Hindlimb muscle (tissue), 1 donor: ENCODE measurements at places on chromosomes 16 and 17.

DNA sequence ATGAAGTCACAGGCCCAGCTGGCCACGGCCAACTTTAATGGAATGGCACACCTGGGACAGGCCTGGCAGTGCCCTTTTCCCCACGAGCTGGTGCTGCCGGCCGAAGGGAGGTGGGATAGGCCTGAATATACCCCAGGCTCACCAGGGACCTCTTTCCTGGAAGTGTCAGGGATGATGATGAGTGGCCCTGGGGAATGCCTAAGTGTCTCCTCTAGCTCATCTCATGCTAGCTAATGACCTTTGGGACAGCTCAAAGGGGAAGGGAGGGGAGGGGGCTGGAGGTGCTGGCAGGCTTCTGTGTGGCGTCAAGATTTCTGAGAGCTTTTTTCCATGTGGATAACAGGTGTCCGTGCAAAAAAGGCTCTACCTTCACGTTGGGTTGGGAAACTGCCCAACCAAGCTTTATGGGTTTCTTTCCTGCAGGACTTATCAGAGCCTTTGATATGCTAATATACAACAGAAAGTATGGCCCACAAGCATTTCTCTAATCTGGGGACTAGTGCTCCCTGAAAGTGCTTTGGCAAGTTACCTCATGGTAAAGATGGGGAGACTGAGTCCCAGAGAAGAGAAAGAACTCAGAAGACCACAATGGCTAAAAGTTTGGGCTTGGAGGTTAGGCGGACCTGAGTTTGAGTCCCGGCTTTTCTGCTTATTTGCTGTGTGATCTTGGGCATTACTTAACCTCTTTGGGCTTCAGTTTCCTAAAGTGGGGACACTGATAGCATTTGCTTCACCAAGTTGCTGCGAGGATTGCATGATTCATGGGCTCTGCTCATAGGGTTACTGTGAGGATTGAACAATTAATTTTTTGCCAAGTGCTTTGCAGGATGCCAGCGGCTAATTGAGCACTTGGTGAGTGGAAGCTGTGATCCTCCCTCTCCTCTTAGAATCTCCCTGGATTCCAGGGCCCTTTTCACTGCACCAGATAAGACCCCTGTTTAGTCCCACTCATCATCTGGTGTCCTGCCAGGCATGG lies 14.0 kb downstream of the ADGRG1 start:
- no peak for DNase-seq

GRCh38 chr16:86349338-86349900 lies 160.9 kb upstream of the FOXF1 start:
- DNase-seq: no peak

GRCh38 chr17:17361867-17362539 lies 58.8 kb downstream of the NT5M start:
- peak; percentile 58 for DNase-seq

DNA sequence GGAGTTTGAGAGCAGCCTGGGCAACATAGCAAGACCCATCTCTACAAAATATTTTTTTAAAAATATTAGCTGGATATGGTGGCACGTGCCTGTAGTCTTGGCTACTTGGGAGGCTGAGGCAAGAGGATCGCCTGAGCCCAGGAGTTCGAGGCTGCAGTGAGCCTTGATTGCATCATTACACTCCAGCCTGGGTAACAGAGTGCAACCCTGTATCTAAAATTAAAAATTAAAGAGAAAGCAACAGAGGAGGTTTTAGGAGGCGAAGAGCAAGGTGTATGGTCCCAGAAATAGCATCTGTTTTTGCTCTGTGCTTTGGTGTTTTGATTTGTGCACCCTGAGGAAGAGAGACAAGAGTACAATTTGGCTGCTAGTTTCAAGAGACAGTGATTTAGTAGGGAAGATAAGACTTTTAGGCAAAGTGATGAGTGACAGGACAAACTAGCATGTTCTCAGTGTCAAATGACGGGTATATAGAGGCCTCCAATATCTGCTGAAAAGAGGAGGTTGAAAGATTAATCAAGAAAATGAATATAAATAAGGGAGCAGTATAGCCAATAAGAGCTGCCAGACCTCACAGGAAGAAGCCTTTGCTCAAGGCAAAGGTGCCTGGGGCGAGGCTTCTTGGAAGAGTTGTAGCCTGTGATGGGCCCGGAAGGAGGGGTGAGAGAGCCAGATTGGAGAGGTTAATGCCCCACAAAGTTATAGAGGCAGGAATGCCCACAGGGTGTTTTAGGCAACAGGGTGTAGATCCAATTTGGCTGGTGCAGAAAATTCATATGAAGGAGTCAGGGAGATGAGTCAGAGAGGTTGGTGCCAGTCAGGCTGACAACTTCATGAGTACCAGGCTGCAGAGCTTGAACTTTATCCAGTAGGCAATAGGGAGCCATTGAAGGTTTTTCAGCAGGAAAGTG lies 11.4 kb downstream of the HLF start:
- no peak for DNase-seq

DNA sequence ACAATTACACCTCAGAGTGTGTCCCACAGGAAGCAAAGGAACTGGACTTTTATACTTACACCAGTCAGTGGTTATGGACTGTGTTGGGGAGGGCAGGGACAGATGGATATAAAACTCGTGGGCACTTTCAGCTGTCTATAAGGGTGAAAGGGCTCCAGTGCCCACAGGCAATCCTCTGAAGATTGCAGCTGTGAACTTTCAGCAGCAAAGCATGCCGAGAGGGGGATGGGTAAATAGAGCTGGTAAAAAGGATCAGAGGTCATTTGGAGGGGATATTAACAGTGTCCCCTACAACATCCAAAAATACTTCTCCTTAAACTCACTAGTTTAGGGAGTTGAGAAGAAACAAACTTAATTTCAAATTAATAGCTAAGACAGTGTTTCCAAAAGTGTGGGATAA lies 13.3 kb upstream of the RFWD3 start:
- DNase-seq: no peak

DNA sequence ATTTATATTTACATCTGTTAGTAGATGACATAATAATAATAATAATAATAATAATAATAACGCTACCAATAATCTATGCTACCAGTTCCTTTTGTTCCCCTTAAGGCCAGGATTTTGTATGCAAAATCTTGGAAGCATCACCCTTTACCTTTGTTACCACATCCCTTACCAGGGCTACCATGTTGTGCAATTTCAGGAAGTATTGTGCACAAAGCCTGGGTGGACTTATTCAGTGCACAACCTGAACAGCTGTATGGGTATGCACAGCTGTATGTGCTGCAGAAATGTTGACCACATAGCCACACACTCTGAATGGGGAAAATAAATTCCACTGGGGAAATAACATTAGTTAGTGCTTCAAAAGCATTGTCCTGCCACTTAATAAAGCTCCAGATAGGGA lies 19.9 kb upstream of the CALB2 start:
- no peak for DNase-seq

DNA sequence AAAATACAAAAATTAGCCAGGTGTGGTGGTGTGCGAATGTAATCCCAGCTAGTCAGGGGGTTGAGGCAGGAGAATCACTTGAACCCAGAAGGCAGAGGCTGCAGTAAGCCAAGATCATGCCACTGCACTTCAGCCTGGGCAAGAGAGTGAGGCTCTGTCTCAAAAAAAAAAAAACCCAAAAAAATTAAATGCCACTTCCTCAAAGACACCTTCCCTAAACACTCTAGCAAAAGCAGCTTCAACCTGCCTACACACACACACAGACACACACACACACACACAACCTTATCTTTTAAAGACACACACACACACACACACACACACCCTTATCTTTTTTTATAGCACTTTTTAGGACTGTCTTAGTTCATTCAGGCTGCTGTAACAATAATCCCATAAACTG lies 201.7 kb upstream of the PSMD7 start:
- no peak for DNase-seq

GRCh38 chr17:15238057-15238456 lies 27.1 kb downstream of the PMP22 start:
- no peak for DNase-seq

- DNase-seq: no peak
Observed at GRCh38 chr16:66904846-66905632, 13.6 kb downstream of the CDH16 start.

GRCh38 chr17:41486809-41487530 lies 2.7 kb downstream of the KRT36 start:
- DNase-seq: no peak

- DNase-seq: no peak
Observed at GRCh38 chr17:21125862-21126261, 902 bp upstream of the DHRS7B start.

- peak; percentile 46 for DNase-seq
Observed at GRCh38 chr16:14249291-14250032, 178.3 kb downstream of the MRTFB start.
